ENCODE measurements at places on chromosomes 12 and 14. TPM values are rescaled to one million over a fixed set of nuclear protein-coding genes. Genes with fewer than 3 reads are reported as not detected.

Gene ACSS3
- total RNA-seq = 17.8 TPM

GRCh38 chr14:102516531-102517391 is 7.2 kb upstream of the ANKRD9 start:
- no peak for DNase-seq

DNA sequence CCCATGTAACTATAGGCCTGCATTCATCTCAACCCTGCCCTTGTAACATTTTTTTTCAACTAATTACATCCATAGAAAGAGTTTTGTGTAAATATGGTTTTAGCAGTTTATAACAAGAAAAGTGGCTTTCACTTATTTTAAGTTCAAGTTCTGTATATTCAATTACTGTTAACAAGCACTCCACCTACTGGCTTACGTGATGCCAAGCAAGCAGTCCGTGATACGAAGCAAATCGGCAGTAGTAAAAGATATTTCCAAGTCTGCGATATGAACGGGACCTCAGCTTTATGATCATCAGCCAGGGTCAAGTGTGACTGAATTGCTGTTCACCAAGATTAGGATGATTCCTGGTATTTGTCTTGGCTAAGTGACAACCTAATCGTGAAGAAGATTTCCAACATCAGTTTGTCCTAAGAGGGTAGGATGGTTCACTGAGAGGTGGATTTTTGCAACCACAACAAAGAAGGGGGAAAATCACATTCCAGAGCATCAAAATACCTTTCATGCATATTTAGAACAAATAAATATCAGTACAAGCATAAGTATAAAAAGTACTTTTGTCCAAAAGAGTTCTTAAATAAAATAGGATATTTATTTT is 456.2 kb downstream of the FOXG1 start:
- DNase-seq = no peak

GRCh38 chr12:11578461-11578993 is 70.9 kb upstream of the ETV6 start:
- no peak for DNase-seq

DNA sequence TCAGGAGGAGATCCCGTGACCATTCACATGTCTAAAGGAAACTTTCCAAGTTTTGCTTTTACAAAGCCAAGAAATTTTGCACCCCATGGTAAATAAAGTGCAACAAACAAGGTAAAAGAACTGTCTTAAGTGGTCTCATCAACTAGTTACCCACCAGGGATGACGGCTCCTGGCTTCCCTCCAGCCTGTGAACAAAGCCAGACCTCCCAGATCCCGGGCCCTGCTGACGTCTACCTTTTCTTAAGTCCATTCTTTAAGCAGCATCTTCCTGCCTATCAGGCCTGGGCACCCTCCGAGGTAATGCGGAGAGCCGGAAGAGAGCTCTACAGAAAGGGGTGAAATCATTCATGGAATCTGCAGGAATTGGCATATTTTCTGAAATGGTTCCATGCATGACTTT is 58.0 kb upstream of the DAAM1 start:
- no peak for DNase-seq

- DNase-seq = no peak
Measured at GRCh38 chr12:32134101-32134888, 27.6 kb downstream of the BICD1 start.

- DNase-seq = no peak
Measured at GRCh38 chr14:35042632-35043031, 3.4 kb upstream of the FAM177A1 start.

Gene ZNF84
- total RNA-seq = 64.5 TPM

Gene LTA4H
- 43.4 TPM for total RNA-seq

DNA sequence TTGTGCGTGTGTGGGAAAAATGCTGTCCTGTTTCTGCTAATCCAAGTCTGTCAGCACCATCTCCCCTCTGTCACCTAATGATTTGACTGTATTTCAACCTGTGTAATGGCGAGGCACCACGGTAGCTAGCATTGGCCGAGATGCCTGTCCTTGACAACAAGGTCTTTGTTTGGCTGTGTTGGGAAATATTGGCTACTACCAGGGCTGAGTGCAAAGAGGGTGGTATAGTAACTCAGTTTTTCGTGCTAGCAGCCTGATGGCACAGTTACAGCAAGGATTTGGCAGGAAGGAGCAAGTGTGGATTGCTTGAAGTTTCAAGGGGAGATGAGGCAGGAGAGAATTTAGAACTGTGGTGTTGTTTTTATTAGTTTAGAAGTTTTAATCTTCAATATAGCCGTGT is 440.3 kb upstream of the RGS6 start:
- no peak for DNase-seq

DNA sequence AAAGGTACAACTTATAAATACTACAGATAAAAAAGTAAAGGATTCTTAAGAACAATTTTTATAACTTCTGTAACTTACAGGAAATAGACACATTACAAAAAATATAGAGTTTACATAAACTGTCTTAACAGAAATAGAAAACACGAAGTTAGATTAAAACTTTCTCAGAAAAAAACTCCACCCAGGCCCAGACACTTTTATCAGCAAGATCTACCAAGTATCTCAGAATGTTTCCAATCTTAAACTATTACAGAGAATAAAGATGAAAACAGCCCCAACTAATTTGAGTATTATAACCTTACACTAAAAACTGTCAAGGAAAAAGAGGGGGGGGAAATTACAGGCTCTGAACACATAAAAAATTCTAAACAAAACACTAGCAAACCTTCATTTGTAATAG is 8.2 kb downstream of the ZFC3H1 start:
- no peak for DNase-seq

Gene KRT75
- total RNA-seq = not detected

GRCh38 chr14:77657280-77657679 is 40.8 kb upstream of the SPTLC2 start:
- DNase-seq = no peak

DNA sequence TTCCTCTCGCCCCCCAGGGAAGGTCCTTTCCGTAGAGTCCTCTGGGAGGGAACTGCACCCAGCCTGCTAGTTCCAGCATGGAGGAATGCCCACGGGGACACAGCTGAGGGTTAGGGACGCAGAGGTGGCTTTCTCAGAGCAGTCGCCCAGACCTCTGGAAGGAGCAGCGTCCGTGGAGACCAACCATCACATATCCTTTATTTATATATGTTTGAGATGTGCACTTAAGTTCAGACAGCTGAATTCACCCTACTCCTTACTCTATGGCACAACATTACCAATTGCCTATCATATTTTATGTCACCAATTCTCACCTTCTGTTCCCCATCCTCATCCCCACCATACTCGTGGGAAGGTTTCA is 305.6 kb upstream of the DIO3 start:
- no peak for DNase-seq

Gene PDZRN4
- total RNA-seq = 7.5 TPM

DNA sequence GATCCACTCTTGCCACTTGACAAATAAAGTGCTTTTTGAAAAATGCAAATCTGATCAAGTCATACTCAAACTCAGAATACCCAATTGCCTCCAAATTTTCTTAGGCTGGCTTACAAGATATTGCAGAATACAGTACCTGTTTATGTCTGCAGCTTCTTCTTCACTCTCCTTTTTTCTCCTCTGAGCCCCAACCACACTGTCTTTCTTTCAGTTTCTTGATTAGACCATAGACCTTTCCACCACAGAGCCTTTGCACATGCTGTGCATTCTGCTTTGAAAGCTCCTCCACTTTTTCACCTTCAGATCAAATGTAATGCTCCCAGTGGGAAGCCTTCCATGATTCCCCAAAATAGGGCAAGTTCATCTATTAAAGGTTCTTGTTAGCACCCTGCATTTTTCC is 13.9 kb upstream of the GYS2 start:
- no peak for DNase-seq

- no peak for DNase-seq
Measured at GRCh38 chr14:61598980-61599379, 96.3 kb upstream of the HIF1A start.

DNA sequence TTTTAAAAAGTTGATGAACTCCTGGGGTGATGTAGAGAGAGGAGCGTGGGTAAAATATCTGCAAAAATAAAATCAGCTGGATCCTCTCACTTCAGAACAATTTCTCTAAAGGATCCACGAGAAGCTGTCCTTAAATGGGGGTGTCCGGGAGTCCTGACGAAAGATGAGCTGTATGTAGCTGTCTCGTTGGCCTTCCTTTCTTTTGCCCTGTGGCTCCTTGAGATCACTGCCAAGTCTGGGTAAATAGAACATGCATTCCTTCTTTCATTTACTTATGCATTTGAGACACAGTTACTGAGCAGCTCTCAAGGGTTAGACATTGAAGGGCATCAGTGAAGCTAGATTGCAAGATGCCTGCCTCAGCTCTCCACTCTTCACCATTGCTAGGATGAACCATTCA is 35.2 kb upstream of the TXNRD1 start:
- DNase-seq = no peak

DNA sequence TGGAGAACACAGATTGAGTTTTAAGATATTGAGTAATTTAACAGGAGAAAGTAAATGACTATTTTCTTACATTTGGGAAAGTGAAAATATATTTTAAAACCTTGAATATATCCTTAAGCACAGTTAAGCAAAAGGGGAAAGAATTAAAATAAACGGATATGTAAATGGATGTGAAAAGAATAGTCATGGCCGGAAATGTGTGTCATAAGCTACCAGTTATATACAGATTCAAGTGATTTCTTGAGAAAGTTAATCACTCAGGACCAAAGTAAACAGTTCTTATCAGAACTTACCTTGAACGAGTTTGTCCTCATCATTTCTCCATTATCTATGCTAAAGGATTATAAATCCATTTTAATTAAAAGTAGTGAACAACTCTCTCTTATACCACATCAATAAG is 33.4 kb downstream of the C12orf75 start:
- DNase-seq = no peak

Gene TMPRSS12
- total RNA-seq = not detected

- no peak for DNase-seq
Measured at GRCh38 chr14:89524990-89525667, 108.1 kb upstream of the FOXN3 start.

Gene CEP128
- 13.3 TPM for total RNA-seq

- no peak for DNase-seq
Measured at GRCh38 chr12:93137656-93138612, 208.8 kb upstream of the EEA1 start.

- peak; percentile 61 for DNase-seq
Measured at GRCh38 chr12:50088577-50089335, 3.6 kb downstream of the SMARCD1 start.

DNA sequence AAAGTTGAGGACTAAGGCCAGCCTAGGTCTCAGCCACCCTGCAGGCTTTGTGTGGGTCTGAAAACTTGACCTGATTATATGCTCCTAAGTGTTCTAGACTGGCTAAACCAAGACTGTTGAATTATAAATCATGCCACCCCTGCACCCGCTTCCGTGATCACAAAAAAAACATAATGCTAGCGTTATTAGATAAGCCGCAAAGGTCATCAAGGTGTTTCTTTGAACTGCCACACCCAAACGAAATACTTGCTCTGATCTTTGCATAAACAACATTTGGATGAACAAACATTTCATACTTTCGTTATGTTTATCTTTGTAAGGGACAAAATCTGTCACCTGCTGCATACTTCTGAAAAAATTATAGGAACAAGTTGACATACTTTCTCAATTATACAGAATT is 2.5 kb downstream of the SMCO2 start:
- no peak for DNase-seq

DNA sequence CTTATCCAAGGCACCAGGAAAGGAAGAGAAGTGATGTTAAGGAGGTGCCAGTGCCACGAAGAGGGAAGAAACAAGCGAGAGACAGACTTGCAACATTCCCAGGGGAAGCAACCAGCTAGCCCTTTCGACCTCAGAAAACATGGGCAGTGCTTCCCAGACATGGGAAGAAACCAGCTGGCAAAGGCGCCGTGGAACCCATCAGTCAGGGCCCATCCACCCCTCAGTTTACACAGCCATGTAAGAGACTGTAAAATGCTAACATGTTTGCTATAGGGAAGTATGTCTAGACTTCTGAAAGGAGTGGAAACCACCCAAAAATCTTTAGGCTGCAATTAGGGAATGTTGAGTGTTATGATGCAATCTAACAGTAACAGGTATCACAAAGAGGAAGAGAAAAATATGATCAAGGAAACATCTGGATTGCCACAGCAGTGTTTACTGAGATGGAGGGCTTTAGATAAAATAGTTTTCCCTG is 26.3 kb downstream of the ANAPC5 start:
- no peak for DNase-seq

DNA sequence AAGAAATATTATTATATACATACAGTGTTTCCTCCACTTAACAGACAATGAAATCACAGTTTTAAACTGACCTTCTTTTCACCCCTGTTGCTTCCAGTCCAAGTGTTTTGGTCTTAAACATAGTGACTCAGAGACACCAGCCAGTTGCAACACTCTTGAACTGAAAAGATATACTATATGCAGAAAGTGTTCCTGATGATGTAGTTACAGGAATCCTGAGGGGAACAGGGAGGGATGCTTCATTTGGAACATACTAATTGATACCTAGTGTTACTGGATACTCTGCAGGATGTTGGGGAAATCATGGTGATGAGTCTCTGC is 420.8 kb downstream of the CCDC91 start:
- DNase-seq = no peak

GRCh38 chr12:66003951-66004350 is 126.6 kb downstream of the LLPH start:
- no peak for DNase-seq

DNA sequence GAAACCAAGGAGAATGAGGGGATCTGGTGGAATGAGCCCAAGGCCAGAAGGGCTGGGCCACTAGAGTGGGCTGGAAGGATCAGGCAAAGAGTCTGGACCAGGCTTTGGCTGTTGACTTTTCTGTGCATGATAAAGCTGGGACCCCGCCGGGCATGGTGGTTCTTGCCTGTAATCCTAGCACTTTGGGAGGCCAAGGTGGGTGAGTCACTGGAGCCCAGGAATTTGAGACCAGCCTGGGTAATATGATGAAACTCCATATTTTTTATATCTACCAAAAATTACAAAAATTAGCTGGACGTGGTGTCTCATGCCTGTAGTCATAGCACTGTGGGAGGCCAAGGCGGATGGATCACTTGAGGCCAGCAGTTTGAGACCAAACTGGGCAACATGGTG is 393 bp upstream of the KLHL33 start:
- no peak for DNase-seq

GRCh38 chr14:92726135-92726932 is 22.1 kb downstream of the LGMN start:
- DNase-seq = no peak

Gene FAM177A1
- total RNA-seq = 58.3 TPM

GRCh38 chr14:69819607-69820006 is 22.6 kb upstream of the SLC10A1 start:
- no peak for DNase-seq

DNA sequence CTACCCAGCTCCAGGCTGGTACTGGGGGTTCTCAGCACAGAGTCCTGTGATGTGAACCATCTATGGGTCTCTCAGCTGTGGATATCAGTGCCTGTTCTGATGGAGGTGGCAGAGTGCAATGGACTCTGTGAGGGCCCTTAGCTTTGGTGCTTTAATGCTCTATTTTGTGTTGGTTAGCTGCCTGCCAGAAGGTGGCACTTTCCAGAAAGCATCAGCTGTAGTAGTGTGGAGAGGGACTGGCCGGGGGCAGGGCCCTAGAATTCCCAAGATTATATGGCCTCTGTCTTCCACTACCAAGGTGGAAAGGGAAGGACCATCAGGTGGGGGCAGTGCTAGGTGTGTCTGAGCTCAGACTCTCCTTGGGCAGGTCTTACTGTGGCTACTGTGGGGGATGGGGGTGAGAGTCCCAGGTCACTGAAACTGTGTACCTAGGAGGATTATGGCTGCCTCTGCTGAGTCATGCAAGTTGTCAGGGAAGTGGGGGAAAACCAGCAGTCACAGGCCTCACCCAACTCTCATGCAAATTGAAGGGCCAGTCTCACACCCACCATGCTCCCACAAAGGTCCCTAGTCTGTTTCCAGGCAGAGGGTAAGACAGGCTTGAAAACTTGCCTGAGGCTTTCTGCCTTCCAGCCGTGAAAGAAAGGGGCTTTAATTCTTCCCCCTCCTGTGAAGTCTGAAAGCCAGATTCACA is 878.1 kb downstream of the C12orf50 start:
- DNase-seq = no peak

Data from dorsolateral prefrontal cortex (tissue), 122 donors.